HAP-1 (cell line): ENCODE measurements at places on chromosomes 1 and 21.

GRCh38 chr1:100876291-100876690, 18.4 kb downstream of the EXTL2 start:
- DNase-seq: no peak

DNA sequence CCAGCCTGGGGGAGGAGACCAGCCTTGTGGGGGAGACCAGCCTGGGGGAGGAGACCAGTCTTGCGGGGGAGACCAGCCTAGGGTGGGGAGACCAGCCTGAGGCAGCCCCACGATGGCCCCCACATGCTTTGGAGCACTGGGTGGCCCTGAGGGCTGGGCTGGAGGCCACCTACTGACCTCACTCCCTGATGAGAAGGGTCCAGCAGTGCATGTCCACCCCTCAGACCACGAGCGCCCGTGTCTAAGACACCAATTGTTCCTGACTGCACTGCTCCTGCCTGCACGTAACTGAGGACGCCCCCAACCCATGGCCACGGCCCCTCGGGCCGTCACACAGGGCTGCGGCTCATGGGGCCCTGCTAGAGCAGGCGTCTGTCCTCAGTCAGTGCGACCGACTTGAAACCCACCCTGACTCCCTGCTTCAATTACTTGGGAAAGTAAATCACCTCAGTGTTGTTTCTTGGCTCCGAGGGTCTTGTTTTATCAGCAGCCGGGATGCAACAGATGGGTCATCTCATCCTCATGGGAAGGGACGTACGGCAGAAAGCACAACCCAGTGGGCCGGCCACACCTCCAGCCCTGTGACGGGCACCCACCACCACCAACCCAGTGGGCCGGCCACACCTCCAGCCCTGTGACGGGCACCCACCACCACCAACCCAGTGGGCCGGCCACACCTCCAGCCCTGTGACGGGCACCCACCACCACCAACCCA, at the start of gene SPATC1L:
Gene SPATC1L, minus strand, starts transcription at position 550 of the 715 bp plus-strand sequence. CDS start 1,643 bp downstream, outside the sequence.
- DNase-seq: no peak

DNA sequence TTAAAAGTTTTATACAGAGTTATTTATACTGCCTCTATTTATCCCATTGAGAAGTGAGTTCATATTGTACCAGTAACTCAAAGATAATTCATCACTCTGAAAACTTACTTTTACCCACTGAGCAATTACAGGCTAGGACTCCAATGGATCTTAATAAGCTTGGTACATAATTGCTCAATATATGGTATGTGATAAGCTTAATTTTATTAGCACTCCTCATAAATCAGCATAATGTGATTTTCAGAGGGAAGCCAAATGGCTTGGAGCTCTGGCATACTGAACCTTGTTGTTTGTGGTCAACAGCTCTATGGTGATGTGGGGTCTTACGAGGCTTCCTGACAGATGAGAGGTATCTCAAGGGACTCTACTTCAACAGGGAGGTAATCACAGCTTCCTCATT, 26.3 kb downstream of the ADAM30 start:
- DNase-seq: no peak

DNA sequence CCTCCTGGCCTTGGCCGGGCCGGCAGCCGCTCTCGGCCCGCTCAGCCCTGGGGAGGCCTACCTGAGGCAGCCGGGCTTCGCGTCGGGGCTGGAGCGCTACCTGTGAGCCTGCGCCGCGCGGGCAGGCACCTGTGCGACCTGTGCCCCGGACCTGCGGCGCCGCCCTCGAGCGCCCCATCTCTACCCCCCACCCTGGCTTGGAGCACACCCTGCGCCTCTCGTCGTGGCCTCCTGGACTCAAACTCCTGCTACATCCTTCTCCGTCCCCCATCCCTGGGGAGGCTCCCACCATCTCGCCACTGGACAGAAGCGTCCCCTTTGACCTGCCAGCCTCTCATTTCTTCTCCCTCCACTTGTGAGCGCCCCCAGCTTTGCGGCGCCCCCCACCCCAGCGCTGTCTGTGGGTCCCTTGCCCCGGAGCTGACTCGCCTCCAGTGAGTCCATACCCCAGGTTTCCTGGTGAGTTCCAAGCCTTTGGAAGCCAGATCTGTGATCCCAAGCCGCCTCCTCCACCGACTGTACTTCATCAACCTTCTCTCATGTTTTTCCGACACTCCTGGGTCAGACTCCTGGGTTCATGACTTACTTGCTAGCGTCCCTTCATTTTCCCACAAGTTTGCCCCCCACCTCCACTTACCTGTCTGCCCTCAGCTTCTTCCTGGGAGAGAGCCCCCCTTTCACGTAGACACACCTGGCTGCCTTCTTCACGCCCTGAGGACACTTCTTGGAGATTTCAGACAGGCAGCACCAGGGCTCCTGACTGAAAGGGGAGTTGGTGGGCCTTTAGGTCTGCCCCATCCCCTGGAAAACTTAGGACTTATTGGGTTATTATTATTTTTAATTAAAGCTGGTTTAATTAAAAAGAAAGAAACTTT, 1.3 kb downstream of the FOXE3 start:
- no peak for DNase-seq

- no peak for DNase-seq
Observed at GRCh38 chr21:16079830-16080229, 350.0 kb downstream of the USP25 start.

- DNase-seq: no peak
Observed at GRCh38 chr1:20472860-20473711, 12.9 kb downstream of the CAMK2N1 start.

DNA sequence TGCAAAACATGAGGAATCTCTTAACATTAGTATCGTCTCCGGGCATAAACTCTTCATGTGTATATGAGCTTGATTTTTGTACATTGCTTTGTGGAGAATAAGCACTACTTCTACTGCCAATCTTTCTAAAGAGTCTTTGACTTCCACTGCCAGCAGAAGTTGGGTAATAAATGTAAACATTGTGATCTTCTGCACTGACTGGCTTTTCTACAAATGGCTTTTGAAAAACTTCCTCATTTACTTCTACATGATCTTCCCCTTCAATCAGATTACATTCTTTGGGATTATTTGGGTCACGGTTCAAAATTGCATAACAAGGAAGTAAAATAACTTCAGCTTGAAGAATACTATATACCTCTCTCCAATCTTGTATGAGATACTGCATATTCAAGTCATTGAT, 30.4 kb upstream of the SLC44A5 start:
- no peak for DNase-seq

DNA sequence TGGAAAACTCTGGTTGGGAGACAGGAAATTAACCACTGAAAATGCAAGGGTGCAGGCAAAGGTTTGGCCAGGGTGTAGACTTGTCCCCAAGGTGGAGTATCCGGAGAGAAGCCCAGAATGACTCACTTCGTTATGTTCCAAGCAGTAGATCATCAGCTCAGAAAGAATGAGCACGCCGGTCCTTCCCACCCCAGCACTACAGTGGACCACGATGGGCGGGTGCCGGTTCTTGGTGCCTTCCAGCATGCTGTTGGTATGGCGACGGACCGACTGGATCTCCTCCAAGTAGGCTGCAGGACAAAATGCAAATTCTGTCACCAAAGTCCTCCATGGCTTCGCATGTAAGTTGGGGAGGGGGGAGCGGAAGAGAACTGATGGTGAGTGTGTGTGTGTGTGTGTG, 83.4 kb downstream of the SMYD2 start:
- no peak for DNase-seq

GRCh38 chr1:38243106-38243505, 196.5 kb upstream of the POU3F1 start:
- peak; percentile 30 for DNase-seq

DNA sequence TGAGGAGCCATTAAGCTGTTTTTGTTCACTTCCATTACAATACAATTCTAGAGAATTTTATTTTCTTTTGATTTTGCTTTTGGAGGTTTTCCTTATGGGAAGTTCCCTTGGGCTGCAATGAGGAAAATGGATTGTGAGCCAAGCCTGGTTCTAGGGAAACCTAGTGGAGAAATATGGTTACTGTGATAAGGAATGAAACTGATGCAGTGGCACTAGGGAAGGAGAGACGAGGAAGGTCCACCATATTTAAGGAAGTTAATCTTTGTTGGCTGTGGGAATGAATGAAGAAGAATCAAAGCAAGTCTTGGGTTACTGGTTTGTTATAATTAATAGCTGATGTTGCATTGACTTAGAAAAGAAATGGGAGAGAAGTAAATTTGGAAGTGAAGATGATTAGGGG, 28.4 kb downstream of the CHML start:
- DNase-seq: no peak

- no peak for DNase-seq
Observed at GRCh38 chr1:168481586-168481985, 62.2 kb downstream of the XCL2 start.

GRCh38 chr1:241531195-241532161, 700 bp upstream of the KMO start:
- DNase-seq: no peak

DNA sequence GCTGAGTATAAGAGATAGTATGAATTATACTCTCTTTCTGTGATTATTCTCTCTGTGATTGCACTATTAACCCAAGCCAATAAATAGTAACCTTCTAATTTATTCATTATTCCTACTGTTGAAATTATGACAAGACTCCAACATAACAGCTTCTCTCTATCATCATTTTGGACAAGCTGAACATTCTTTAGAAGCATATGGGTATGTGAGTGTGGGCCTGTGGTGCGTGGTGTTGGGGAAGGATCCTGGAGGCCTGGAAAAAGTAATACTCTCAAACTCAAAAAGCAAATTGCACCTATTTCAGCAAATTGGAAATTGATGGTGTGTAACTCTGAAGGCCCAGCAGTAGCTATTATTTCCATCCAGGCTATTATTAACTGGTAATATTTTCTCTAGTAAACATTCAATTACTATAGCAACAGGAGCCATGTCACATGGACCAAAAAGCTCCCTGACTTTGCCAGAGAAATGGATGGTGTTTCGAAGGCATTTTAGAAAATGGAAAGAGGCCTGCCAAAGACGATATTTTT, 502.8 kb downstream of the LTN1 start:
- no peak for DNase-seq

DNA sequence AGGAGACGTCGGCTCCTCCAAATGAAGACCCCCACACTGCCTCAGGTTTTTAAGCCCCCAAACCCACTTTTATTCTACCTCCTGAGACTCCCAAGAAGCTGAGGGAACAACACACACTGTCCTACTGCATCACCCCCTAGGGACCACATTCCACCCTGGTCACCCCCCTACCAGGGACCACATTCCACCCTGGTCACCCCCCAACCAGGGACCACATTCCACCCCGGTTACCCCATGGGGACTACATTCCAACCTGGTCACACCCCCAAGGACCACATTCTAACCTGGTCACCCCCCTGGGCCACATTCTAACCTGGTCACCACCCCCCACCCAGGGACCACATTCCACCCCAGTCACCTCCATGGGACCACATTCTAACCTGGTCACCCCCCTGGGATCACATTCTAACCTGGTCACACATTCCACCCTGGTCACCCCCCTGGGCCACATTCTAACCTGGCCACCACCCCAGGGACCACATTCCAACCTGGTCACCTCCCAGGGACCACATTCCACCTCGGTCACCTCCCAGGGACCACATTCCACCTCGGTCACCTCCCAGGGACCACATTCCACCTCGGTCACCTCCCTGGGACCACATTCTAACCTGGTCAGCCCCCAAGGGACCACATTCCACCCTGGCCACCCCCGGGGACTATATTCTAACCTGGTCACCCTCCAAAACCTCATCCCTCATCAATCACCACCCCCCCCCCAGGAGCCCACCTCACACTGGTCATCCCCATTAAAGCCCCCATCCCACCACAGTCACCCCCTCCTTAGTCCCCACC, 587.6 kb downstream of the NPHP4 start:
- no peak for DNase-seq

- no peak for DNase-seq
Observed at GRCh38 chr1:93419344-93419743, 28.6 kb upstream of the FNBP1L start.

- no peak for DNase-seq
Observed at GRCh38 chr1:84598846-84599741, 24.9 kb upstream of the CTBS start.

DNA sequence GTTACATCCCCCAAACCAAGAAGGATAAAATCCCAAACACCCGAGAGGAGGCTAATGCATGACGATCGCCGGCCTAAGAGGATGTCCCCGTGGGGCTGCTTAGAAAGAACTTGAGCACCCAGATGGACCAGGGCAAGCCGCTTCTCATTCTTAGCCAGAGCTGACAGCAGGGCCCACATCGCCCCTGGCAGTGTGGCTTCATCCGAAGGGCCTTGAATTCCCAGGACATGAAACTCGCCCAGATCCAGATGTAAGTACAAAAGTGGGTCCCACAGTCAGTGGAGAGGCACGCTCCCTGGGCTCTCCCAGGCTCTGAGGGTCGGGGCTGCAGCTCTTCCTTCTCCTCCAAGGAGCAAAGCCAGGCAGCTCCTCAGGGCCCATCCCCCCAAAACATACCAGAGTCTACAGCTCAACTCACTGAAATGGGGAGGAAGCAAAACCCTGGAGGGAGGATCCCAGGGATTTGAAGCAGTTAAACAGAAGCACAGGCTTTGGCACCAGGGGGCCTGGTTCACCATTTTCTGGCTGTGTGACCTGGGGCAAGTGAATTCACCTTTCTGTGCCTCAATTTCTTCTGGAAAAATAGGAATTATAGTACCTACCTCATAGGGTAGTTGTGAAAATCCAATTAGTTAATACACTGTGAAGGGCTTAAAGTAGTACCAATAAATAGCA, 85.6 kb downstream of the MAN1C1 start:
- DNase-seq: no peak

DNA sequence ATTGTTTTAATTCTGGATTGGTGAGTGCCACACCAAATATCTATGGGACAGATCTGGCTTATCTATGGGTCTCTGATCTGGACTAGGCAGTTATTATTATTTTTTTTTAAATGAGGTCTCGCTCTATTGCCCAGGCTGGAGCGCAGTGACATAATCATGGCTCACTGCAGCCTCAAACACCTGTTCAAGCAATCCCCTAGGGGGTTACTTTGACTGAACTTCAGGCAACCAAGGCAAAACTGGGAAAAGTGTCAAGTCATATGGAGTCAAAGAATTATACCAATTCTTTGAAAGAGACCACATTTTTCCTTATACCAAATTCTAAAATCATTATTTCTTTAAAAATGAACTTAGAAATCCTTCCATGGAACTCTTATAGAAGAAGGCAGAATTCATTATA, 129.1 kb upstream of the HOOK1 start:
- no peak for DNase-seq

GRCh38 chr1:229062135-229062534, 208.8 kb upstream of the RAB4A start:
- DNase-seq: no peak

DNA sequence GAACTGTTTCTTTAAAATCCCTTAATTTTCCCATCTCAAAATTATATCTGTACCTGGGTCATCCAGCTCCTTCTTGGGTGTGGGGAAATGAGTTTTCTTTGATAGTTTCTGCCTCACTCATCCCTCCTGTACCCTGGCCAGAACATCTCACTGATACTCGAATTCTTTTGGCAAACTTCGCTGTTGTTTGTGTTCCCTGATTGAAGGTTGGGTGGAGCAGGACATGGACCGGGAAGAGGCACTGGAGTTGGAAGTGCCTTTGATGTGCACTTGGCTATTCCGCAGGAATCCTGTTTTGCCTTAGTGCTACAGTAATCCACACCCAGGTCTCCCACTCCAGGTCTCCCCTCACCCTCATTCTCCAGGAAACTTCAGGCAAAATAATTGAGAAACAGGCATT, 11.2 kb downstream of the MINDY1 start:
- no peak for DNase-seq

- peak; percentile 93 for DNase-seq
Observed at GRCh38 chr1:237799762-237800474, 90.8 kb downstream of the ZP4 start.
